ENCODE measurements at places on chromosomes 4 and X. TPM values are rescaled to one million over a fixed set of nuclear protein-coding genes. Genes with fewer than 3 reads are reported as not detected.

The BEX3 gene
- 269 TPM for total RNA-seq

The MED12 gene
- total RNA-seq, result 85.7 TPM

The ZAR1 gene
- not detected for total RNA-seq

The SPANXB1 gene
- total RNA-seq, result not detected

The MAGEA3 gene
- total RNA-seq, result not detected

The ARHGAP36 gene
- not detected for total RNA-seq

The SLC10A4 gene
- total RNA-seq, result not detected

The GRIA3 gene
- total RNA-seq, result not detected

The ATP6AP2 gene
- 101 TPM for total RNA-seq

Measured in dermis blood vessel endothelial cell (primary cell).